ENCODE measurements at places on chromosomes 12 and 14.

- DNase-seq: no peak
These were observed 1052.1 kb downstream of the TMEM121 start for GRCh38 chr14:106578481-106578880.

DNA sequence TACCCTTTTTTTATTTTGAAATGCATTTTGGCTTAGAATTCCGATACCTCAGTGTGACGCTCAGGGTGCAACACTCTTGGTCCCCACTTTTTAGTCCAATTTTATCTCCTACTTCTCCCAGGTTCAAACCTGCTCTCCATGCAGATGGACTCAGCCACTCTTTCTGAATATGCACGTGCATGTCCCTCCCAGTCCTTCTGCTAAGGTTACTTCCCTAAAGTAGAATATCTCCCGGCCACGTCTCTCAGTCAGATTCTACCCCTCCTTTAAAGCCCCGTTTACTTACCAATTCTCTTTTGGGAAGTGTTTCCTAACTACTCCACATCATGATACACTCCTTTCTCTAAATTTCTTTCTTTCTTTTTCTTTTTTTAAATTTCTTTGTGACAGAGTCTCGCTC is 15.5 kb upstream of the PARP11 start:
- DNase-seq: no peak

DNA sequence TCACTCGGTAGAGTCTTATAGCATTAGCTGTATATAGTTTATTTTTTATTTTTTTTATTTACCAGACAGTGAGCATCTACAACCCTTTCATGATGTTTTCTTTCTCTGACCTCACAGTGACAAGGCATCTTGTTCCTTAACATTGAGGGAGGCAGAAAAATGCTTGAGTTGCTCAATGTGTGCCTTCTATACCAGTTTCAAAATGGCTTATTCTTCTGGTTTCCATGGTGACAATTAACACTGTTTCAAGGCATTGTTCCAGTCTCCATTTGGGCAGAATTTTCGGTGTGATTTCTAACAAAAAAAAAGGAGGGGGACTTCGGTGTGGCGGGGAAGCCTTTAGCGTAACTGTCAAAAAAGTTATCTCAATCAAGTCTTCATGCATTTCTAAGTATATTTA is 209.7 kb upstream of the NPAS3 start:
- DNase-seq: peak; percentile 81

DNA sequence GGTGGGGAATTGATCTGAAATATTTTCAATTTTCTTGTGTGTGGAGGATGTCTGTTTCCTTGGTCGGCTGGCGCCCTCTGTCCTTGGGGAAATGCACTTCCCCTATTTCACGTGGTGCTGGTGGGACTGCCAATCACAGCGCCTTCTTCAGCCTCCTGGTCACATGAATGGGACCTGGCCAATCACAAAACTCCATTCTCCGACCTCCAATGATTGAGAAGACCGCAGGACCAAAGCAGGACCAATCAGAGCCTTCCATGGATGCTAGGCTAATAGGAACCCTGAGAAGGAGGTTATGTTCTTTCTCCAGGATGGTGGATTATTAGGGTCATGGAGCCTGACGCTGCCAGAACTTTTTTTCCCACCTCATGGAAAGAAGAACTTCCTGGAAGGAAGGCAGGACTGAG is 188.7 kb downstream of the TTC8 start:
- DNase-seq: no peak

DNA sequence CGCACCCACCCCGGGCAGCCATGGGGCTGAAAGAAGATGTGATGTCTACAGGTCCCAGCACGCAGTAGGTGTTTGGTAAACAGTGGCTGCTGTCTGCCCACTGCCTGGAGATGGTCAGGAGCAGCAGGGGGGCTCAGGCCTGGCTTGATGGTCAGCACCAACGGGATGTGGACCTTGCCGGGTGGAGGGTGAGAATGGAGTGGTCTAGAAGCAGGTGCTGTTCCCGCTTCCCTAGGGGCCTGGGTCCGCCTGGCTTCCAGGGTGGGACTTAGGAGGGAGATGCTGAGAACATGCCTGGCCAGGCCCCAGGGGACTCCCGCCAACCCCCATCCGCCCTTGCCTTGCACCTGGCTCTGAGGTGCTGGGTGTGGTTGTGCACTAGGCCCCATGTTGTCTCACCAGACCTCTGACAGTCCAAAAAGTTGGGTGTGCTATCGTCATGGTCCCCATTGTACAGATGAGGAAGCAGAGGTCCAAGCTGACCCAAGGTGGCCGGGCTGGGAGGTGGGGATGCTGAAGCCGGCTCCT is 12.9 kb downstream of the FAM222A start:
- DNase-seq: no peak
